HCEC 1CT (cell line): ENCODE measurements at places on chromosomes 7 and 10.

DNA sequence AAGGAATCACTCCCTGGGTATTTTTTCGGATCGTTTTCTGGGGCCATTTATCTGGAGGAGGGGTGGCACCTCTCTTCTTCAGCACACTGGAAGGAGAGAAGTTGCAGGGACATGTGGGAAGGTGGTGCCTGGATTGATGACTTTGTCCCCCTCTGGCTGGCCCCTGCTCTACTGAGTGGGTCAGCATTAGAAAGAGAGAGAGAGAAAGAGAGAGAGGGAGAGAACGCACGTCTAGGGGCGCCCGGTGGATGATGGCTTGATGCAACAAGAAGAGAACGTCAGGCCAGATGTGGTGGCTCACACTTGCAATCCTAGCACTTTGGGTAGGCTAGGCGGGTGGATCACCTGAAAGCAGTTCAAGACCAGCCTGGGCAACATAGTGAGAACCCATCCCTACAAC, 5.5 kb upstream of the MUC12 start:
- DNase-seq = no peak

GRCh38 chr10:4656576-4657194, 169.3 kb upstream of the AKR1E2 start:
- peak; percentile 64 for DNase-seq

DNA sequence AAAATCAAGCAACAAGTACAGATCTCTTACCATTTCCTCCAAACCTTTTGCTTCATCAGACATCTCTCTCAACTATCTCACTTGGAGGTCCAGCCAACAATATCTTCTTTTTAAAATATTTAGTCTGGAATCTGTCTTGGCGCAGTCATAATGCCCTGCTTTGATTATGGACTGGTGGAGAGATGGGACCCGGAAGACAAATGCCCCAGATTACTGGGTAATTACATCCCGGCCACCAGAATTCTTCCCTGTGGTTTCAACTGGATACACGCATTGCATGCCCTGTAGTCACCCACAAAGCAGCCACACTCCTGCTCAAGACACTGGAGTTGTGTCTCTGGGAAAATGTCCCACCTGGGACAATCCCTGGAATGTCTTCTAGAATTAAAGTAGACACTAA, 65.5 kb downstream of the BPGM start:
- DNase-seq = no peak

DNA sequence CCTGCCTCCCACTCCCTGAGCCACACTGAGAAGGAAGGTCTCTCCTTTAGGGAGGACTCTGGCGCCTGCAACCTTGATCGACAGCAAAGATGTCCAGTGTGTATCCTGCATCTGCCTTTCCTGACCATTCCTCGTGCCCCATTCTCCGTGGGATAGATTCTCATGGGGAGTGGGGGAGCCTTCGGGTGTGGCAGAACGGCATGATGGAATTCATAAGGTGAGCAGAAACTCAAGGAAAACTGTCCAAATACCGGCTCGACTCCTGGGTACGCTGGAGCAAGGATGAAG, 636 bp upstream of the RARRES2 start:
- DNase-seq = no peak
